ENCODE measurements at places on chromosomes 13 and 19.

DNA sequence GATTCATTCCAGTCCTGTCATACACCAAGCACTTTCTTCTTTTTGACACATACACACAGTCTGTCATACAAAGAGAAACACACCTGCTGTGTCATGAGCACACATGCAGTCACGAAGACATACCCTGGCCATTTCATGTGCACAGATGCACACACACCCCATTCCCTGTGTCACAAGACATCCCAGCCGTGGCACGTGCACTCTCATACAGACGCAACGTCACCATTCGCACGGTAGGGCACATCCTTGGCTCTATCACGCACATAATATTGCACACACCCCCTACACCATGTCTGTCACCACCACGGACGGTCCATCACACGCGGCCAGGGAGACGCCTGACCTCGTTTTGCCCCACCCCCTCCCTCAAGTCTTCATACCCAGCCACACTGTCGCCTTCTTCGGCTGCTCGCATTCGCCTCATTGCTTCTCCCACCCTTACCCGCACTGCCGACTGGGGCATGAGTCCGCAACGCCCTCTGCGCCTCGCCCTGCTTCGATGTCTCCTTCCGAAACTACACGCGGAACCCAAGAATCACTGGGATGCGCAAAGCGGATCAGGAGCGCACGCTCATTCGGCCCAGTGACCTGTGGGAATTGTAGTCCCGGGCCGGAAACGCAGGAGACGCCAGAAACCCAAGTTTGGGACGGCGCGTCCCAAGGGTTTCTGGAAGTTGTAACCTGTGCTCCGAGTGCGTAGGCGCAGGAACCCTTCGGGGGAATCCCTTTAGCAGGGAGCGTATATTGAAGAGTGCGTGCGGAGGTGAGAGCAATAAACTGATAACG is 6.8 kb upstream of the ZNF283 start:
- DNase-seq = peak; percentile 19

DNA sequence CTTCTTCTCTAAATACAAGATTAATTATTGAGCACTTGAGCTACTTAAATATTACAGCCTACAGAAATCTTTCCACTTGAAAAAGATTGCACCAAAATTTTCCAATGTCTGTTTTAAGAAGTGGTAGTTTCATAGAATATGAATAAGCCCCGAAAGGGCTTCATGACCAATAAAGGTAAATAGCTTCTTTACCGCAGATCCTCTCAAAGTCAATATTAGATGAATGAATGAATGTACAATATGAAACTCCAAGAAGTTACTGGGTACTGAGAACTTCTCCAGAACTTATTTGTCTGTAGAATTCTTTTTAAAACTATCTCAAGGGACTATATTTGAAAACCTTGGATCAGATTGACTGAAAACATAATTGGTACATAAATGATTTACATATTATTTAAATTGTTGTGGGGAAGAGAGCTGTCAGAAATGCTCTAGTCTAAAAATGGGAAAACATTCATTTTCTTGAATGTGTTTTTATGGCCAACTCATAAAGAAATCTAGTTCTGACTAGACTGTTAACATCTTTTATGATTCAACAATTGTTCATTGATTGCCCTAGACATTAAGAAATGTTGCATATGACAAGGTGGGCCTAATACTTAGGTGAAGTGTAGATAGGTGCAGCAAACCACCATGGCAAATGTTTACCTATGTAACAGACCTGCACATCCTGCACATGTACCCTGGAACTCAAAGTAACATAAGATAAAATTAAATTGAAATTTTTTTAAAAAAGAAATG is 227.0 kb downstream of the SPRY2 start:
- no peak for DNase-seq

- DNase-seq = no peak
These were observed 13.6 kb downstream of the HAS1 start for GRCh38 chr19:51710163-51710562.

DNA sequence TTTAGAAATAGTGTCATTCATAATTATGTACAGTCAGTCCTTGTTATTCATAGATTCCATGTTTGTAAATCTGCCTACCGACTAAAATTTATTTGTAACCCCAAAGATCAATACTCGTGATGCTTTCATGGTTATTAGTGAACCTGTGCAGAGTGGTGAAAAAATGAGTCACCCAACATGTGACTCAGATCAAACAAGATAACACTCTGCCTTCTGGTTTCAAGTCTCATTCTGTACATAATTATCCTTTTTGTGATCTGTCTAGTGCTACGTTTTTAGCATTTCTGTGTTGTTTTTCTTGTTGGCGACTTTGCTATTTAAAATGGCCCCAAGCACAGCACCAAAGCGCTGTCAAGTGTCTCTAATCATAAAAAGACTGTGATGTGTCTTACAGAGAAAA is 274.7 kb downstream of the SUCLA2 start:
- DNase-seq = no peak

GRCh38 chr13:89988206-89988605 is 1359.3 kb upstream of the MIR17HG start:
- DNase-seq = no peak

DNA sequence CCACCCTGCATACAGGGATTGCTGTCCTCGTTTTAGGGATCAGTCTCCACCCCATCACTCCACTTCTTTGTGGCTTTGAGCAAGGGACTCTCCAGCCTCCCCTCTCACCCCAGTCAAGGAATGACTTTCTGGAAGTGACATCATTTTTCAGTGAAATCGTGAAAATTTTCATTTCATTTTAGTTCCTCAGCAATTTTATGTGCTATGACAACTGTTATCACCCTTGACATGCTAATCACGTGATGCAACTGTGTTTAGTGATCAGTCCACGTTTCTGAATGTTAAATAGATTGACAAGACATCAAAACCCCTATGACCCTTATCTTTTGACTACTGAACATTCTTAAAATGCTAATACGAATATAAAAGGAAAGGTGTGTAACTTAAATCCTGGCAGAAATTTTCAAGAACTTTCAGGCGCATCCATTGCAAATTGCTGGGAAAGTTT is 8.0 kb downstream of the C19orf81 start:
- DNase-seq = no peak

DNA sequence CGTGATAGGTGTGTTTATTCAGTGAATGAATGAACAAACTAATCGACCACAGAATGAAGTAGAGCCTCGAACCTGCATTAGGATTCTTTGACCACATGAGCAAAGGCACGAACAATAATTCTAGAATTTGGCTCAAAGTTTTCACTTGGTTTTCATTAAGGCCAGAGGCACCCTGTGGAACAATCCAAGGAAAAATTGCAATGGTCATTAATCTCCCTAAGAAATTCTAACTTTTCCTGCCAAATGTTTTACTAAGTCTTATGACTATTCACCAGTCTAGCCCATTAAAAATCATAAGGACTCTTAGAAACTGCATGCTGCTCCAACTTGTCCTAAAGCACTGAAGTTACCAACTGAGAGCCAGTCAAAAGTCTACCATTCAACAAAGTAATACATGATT is 271.7 kb downstream of the EFNB2 start:
- no peak for DNase-seq

- DNase-seq = no peak
These were observed 10.0 kb upstream of the SPC24 start for GRCh38 chr19:11165486-11166030.

- no peak for DNase-seq
These were observed 2.0 kb upstream of the ZIC2 start for GRCh38 chr13:99979453-99980200.

GRCh38 chr13:73355134-73355533 is 296.3 kb downstream of the KLF5 start:
- no peak for DNase-seq

- DNase-seq = no peak
These were observed 5.7 kb upstream of the FOXO1 start for GRCh38 chr13:40671956-40672764.

DNA sequence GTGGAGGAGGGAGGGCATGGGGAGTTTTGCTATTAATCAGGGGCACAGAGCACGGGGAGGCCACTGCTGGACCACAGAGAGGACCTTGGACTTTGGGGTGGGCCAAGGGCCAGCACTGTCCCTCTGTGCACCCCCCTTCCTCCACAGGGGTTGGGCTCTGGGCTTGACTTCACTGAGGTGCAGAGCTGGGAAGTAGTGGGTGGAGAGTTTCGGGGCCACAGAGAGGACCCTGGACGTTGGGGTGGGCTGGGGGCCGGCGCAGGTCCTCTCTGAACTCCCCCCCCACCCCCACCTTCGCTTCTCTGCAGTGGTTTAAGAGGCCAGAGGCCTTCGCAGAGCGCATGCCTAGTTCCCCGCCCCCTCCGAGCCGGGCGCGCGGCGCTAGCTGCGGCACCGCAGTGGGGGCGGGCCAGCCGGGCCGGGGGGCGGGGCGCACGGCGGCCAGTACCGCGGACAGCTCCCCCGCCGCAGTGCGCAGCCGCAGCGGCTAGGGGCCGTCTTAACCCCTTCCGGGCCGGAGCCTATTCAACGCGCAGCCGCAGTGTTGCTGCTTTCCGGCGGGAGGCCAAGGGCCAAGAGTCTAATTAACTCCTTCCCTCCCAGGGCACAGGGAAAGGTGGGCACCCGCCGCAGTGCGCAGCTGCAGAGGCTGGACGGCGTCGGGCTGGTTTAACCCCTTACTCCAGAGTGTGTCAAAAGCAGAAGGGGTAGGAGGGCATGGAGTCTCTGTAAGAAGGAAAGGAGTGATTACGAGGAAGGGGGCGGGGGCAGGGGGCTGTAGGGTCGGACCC is 3.7 kb downstream of the KCNC3 start:
- peak; percentile 62 for DNase-seq

- no peak for DNase-seq
These were observed 95.6 kb downstream of the TSHZ3 start for GRCh38 chr19:31253526-31254179.

GRCh38 chr13:23321535-23322241 is 111.8 kb downstream of the SACS start:
- DNase-seq = no peak

- DNase-seq = no peak
These were observed 139.2 kb downstream of the RXFP2 start for GRCh38 chr13:31878495-31878894.

GRCh38 chr19:13020002-13020414 is 24.7 kb downstream of the NFIX start:
- DNase-seq = no peak

DNA sequence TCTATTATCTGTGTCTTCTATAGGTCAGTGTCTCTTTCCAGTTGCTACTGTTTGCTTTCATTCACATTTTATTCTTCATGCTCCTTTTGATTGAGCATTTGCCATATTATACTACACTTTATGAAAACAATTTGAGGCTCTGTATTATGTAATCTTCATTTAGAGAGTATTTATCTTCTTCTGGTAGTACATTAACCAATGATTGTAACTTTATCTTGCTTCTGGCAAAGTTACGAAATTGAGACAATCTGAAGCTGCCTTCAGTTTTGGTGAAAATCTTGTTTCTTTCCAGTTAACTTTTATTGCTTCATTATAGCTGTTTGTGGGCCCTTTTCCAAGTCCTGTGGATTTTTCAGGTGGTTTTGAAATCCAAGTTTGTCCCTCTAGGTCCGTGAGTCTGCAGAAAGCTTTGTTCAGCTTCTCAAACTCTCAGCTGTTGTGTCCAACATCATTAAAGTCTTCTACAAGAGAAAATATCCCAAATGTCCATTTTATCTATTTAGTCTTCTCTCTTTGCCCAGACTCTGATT is 1255.4 kb upstream of the SPRY2 start:
- DNase-seq = no peak

DNA sequence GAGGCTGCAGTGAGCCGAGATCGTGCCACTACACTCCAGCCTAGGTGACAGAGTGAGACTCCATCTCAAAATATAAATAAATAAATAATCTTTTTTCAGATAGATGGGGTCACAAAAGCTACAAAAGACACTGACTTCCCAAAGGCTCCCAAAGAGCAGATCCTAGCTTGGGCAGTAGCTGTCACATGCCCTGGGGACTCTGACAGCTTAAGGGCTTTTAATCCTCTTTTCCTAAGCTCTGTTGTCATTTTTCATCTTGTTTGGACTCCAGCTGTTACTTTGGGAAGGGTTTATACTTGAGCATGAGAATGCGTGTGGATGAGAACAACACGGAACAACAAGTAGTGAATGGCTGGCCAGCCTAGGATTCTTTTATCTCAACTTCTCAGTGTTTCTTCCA is 231.7 kb downstream of the MZT1 start:
- DNase-seq = no peak

- no peak for DNase-seq
These were observed 59.2 kb upstream of the TPM4 start for GRCh38 chr19:16017138-16017490.

- no peak for DNase-seq
These were observed 6.5 kb downstream of the FLT3 start for GRCh38 chr13:28093881-28094280.

- no peak for DNase-seq
These were observed 9.4 kb downstream of the ITPKC start for GRCh38 chr19:40726279-40726678.

GRCh38 chr13:26037302-26037701 is 14.5 kb downstream of the SHISA2 start:
- no peak for DNase-seq

- no peak for DNase-seq
These were observed 12.3 kb upstream of the ARHGEF18 start for GRCh38 chr19:7336321-7336973.

GRCh38 chr19:33125929-33126388 is 6.0 kb upstream of the WDR88 start:
- peak; percentile 39 for DNase-seq

GRCh38 chr19:45177817-45178261 is at the start of gene TRAPPC6A:
Gene TRAPPC6A, minus strand, starts transcription at chr19:45178237. Its CDS starts 19 bp downstream, at chr19:45178218.
- no peak for DNase-seq

GRCh38 chr13:51958217-51958547 is 53.1 kb downstream of the ATP7B start:
- no peak for DNase-seq

GRCh38 chr13:51282322-51282721 is 57.2 kb upstream of the SERPINE3 start:
- no peak for DNase-seq

DNA sequence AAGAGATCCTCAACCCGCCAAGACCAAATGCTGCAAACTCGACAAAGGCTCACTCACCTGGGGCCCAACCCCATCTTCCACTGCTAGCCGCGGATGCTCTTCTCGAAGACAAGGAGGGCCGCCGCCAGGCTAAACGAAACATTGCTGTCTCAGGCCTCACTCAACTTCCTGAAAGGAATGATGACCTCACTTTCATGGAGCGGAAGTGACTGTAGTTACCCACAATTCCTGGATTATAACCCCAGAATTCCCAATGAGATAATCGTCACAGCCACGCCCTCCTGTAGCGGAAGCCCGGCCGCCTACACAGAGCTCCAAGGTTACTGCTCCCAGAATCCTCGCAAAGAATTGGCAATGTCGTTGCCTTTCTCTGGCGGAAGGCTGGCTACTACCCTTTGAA is 10.5 kb upstream of the ZNF112 start:
- no peak for DNase-seq

- no peak for DNase-seq
These were observed 112.1 kb downstream of the RAB20 start for GRCh38 chr13:110449219-110450015.
